ENCODE measurements at places on chromosomes 6 and 20.

GRCh38 chr6:168029459-168030217 lies 32.2 kb downstream of the KIF25 start:
- DNase-seq: no peak

DNA sequence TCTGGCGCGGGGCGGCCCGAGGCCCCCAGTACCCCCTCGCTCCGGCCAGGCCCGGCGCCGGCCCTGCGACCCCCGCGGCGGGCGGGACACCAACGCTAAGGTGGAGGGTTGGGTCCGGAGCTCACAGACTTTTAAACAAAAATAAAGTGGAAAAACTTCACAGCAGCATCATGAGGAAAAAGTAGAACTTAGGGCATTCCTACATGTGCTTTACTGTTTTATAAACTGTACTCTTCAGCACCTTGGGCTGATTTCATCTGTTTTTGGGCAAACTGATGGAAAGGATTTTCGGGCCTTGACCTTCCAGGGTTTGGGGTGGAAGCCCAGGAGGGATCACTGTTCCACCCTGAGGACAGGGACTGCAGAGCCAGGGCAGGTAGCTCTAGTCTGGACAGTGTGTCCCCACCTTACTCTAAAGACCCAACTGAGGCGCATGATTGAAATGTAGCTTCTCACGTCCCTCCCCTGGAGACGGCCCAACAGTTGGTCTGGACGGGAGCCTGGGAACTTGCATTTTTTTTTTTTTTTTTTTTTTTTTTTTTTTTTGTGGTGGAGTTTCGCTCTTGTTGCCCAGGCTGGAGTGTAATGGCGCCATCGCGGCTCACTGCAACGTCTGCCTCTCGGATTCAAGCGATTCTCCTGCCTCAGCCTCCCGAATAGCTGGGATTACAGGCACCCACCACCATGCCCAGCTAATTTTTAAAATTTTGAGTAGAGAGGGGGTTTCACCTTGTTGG lies 740 bp downstream of the NELFCD start:
- DNase-seq: no peak

DNA sequence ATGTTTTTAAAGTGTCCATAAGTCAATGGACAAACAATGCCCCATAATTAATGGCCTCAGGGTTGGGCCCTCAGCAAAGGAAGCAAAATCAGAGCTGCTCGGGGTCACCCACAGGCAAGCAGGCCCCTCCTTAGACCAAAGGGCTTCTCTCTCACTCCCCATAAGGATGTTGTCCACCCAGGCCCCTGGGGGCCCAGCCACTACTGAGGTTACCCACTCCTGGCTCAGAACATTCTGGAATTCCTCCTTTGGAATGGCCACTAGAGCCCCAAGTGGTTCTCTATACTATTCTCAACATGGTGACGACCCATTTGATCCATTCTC lies 50.9 kb downstream of the BANF2 start:
- no peak for DNase-seq

DNA sequence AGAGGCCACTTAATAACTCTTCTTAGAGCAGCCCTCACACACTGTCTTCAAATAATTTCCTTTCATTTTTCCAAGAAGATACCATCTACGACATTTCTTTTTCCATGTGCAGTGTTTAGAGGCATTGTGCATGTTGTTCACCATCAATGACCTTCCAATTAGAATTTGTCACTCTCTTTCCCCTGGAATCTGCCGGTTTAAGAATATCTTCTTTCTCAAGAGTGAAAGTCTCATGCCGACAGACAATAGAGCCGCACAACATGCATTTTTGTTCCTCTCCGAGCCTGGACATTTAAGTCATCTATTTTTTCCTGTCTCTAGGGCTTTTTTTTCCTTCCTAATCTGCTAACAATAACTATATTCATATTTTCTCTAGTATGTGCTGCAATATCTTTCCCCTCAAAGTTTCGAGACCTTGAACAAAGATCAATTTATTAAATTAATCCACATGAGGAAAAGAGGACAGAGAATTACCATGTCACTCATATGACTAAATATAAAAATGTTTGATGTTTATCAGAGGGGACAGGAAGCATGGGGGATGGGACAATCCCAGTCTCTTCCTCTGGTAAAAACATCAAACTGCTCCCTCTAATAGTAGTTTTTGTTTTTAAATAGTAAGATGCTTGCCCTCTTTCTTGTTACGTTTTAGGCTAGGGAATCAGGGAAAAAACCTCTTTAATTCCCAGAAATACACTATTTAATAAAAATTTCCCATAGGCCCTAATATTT lies 893.4 kb downstream of the C6orf118 start:
- no peak for DNase-seq

GRCh38 chr20:36277546-36277945 lies 28.6 kb upstream of the DLGAP4 start:
- DNase-seq: no peak

- DNase-seq: no peak
Measured at GRCh38 chr6:154292855-154293519, 63.6 kb downstream of the IPCEF1 start.

- DNase-seq: no peak
Measured at GRCh38 chr6:15970517-15970916, 158.4 kb upstream of the MYLIP start.

- DNase-seq: no peak
Measured at GRCh38 chr6:747028-747427, 54.1 kb upstream of the EXOC2 start.

DNA sequence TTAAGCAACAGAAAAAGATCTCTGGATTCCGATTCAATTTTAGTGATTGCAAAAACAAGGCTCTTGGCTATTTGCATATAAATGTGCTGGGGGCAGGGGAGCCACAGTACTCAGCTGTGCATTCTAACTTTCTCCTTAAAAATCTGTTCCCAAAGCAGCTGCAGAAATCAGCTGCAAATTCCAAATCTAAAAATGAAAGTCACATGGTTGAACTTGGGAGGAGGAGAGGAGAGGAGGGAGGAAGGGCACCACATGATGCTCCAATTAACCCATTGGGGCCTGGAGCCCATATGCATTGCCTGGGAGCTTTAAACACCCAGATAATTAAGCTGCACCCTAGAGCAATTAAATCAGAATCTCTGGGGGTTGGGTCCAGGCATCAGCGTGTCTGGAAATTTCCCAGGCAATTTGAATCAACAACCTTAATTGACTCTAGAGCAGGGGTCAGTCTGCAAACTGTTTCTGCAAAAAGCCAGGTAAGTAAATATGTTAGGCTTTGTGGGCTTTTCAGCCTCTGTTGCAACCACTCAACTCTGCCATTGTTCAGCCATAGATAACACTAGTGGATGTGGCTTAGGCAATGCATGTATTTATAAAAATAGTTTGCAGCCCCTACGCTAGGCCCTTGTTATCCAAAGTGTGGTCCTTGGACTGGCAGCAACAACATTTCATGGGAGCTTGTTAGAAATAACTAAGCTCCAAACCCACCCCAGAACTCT lies 508.1 kb downstream of the KIF16B start:
- no peak for DNase-seq

DNA sequence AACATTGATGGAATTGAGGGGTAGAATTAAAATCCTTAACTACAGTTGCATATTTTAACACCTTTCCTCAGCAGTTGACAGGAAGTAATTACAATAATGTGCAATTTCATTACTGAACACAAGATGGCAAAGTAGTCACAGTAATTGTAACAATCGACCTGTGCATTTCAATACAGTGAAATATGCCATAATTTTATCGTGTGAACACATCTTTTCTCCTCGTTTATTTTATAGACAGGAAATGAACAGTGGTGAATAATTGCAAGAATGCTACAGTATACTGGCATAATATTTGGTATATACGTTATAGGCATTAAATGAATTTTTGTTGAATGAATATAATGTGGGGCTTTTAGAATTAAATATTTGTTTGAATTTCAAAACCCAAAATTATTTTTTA lies 25.0 kb downstream of the CYB5R4 start:
- DNase-seq: no peak

- peak; percentile 70 for DNase-seq
Measured at GRCh38 chr20:62795023-62795761, 1.1 kb upstream of the MRGBP start.

GRCh38 chr6:107894809-107895396 lies 63.1 kb downstream of the SEC63 start:
- DNase-seq: no peak

GRCh38 chr20:22542427-22542826 lies 41.9 kb downstream of the FOXA2 start:
- DNase-seq: no peak

GRCh38 chr20:1373614-1374013 lies 19.2 kb downstream of the FKBP1A start:
- DNase-seq: no peak

GRCh38 chr6:70549327-70549726 lies 17.4 kb upstream of the SDHAF4 start:
- no peak for DNase-seq

- DNase-seq: no peak
Measured at GRCh38 chr6:87407561-87407900, 241 bp upstream of the CFAP206 start.

- no peak for DNase-seq
Measured at GRCh38 chr6:136173519-136174507, 76.3 kb downstream of the MTFR2 start.

GRCh38 chr20:10356628-10357027 lies 77.4 kb downstream of the MKKS start:
- DNase-seq: no peak

- no peak for DNase-seq
Measured at GRCh38 chr20:9565910-9566550, 51.6 kb downstream of the LAMP5 start.

DNA sequence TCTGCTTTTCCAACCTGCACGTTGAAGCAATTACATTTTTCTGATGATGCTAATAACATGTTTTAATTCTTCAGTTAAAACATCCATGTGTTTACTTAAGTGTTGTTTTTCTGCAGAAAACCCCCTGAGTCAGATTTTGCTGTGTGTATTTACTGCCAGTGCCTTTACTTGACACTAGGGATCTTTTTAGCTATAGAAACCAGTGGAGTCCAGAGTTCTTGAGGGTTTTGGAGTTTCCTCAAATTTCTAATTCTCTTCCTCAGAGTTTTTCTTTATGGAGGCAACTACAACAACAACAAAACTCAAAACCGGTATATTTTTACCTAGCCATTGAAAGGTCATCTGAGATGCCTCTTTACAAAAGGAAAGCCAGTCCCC lies 168.4 kb downstream of the JARID2 start:
- DNase-seq: no peak

- no peak for DNase-seq
Measured at GRCh38 chr6:31209137-31209536, 38.7 kb upstream of the POU5F1 start.

DNA sequence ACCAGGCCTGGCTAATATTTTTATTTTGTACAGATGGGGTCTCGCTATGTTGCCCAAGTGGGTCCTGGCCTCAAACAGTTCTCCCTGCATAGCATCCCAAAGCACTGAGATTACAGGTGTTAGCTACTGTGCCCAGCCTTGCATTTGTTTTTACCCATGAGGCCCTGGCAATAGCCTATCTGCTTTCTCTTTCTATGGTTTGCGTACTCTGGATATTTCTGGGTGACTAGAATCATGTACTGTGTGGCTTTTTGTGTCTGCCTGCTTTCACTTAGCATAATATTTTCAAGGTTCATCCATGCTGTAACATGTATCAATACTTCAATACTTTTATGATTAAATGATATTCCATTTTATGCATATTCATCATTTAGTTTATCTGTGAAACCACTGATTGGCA lies 451.7 kb downstream of the GRIK2 start:
- no peak for DNase-seq

- no peak for DNase-seq
Measured at GRCh38 chr6:37860226-37860839, 40.8 kb downstream of the ZFAND3 start.

GRCh38 chr6:165308926-165309731 lies at the start of gene C6orf118:
C6orf118 (minus strand) TSS chr6:165309605; CDS start chr6:165309586, 19 bp downstream.
- DNase-seq: peak; percentile 4

DNA sequence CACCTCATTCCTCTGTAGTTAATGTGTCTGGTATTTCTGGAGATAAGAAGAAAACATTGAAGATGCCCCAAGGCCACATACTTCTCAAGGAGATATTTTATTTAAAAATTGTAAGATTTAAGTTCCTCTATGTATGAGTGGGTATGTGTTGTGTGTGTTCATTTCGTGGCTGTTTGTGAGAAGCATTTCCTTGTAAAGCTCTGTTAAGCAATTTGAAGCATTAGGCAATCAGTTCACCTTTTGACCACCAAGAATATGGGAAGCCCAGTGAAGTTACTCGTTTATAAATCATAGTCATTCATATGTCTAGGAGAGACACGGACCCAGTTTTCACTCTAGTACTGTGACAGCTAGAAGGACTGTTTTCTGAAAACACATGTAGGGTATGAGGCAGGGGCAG lies 717.6 kb upstream of the MAP3K7 start:
- no peak for DNase-seq

DNA sequence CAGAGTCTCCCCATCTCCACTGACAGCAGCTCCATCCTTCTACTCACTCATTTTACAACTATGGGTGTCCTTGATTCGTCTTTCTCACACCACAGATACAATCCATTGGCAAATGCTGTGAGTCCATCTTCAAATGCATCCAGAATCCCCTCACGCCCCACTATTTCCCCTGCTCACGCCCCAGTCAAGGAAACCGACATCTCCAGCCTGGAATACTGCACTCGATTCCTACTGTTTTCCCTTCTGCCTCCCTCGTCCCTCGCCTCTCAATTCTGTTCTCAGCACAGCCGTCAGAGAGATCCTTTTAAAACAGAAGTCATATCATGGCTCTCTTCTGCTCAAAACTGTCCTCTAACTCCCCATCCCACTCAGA lies 4.7 kb downstream of the HLA-B start:
- DNase-seq: no peak

DNA sequence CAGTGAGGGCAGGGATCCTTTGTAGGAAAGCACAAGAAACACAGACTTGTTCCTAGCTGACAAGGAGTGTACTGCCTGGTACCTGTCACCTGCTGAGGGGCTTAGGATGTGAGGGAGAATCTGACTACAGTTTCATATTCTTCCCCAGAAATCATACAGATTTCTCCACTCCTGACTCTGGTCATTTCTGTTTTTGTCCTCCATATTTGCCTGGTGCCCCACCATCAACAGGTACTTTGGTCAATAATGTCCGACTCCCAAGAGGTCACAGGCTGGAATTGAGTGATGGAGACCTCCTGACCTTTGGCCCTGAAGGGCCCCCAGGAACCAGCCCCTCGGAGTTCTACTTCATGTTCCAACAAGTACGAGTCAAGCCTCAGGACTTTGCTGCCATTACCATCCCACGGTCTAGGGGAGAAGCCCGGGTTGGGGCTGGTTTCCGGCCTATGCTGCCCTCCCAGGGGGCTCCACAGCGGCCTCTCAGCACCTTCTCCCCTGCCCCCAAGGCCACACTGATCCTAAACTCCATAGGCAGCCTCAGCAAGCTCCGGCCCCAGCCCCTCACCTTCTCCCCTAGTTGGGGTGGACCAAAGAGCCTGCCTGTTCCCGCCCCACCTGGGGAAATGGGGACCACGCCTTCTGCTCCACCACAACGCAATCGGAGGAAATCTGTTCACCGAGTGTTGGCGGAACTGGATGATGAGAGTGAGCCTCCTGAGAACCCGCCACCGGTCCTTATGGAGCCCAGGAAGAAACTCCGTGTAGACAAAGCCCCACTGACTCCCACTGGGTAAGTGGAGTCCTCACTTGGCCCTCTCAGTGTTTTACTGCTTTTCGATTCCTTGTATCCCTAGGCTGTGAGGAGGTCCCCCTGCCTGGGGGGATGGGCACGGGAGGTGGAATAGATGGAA lies 3.1 kb downstream of the TCF19 start:
- no peak for DNase-seq

Data from CMK (cell line).